Stimulated activated CD4-positive, alpha-beta T cell treated with anti-CD3 and anti-CD28 coated beads, Interleukin-2, amount 100 ng/mL, for 4 hours (primary cell): ENCODE measurements at places on chromosomes 13 and 19.
A peak's percentile ranks its signal among the peaks of the same experiment; 100 is the strongest.

DNA sequence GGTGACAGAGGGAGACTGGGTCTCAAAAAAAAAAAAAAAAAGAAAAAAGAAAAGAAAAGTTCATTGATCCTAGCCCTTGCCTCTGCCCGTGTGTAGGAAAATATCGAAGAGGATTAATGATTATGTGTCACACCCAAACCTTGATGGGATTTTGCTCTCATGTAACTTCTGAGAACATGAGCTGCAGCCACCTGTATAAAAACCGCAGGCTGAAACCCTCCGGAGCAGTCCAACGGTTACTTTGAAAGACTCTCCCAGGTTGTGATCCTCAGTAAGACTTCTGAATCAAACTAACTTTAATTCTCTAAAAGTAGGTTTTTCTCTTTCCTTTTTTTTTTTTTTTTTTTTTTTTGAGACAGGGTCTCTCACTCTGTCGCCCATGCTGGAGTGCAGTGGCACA is 4.3 kb upstream of the PSMC4 start:
- DNase-seq = no peak

GRCh38 chr13:59354665-59355369 is 808.9 kb downstream of the DIAPH3 start:
- DNase-seq = no peak

DNA sequence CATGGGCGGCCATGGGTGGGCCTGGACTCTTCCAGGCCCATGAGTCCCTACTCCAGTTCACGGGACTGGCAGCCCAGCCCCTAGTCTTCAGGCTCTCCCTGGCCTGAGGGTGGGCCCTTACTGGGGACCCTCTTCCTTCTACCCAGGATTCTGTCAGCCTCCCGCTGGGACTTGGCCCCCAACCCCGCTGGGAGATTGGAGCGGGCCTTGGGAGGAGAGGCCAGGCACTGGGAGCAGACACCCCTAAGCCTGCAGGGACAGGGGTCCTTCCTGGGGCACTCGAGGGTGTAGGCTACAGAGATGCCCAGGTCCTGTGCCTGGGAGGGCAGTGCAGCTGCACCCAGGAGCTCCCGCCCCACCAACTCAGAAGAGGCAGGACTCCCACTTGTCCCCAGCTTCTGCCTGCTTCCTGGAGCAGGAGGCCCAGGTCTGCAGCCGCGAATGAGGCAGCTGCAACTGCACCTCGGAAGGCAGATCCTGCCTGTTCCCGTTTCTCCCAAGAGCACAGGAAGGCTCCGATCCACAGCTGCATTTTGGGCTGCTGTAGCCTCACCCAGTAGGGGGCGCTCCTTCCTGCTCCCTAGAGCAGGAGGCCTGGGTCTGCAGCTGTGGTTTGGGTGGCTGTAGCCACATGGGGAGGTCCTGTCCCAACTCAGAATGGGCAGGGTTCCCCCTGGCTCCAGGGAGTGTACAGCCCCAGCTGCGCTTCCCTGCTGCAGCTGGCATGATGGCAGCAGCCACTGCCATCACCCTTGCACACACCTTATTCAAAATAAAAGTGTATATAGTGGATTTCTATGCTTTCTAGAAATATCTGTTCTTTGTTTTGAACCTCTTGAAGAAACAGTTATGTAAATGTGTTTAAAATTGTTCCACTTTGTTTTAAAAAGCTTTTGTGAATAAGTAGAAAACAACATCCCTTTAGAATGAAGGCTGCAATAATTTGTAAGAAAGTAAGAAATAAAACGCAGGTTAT is 46.8 kb downstream of the TEX26 start:
- DNase-seq = no peak

GRCh38 chr13:74573654-74574053 is 439.4 kb upstream of the KLF12 start:
- no peak for DNase-seq

GRCh38 chr19:19170053-19170872 is at the start of gene MEF2B:
Gene MEF2B, minus strand, starts transcription at chr19:19170263. Its CDS starts 19,528 bp downstream, at chr19:19150735.
- peak; percentile 66 for DNase-seq
